ENCODE measurements at places on chromosomes 13 and 19.

GRCh38 chr13:36014763-36015162 is 116.4 kb downstream of the DCLK1 start:
- no peak for DNase-seq

- no peak for DNase-seq
Measured at GRCh38 chr19:2970201-2970835, 7.0 kb upstream of the TLE6 start.

DNA sequence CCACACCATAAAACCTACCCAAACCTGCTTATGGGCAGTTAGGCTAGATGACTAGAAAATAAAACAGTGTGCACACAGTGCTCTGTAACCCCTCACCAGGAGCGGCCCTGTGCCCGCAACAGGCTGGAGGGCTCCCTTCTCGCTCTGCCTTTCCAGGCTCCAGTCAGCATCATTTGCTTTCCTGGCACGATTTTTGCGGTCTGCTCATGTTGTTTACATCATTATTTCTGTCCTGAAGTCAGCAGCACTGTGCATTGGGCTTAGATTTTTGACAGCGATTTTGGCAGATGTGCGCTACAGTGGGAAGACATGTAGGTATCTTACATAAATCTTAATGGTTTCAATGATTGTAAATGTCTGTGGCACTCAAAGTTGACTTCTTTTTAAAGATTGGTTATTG is 344.0 kb downstream of the MTUS2 start:
- DNase-seq: no peak

- DNase-seq: no peak
Measured at GRCh38 chr13:43528992-43529391, 257.8 kb downstream of the ENOX1 start.

DNA sequence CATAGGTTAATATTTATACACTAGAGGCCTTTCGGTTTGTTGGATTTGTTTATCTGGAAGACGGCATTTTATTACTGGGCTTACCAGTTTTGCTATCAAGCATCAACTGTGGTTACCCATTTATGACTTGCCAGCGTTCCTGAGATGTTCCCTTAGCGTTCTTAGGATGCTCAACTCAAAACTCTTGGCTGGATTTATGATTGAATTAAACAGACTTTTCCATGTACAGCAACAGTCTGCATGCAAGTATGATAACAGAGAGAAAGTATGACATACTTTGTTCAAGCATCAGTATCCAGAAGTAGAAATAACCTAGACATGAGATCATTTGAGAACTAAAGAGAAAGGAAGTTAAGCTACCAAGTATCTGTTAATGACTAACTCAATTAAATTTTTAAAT is 29.9 kb upstream of the RNF113B start:
- no peak for DNase-seq

- no peak for DNase-seq
Measured at GRCh38 chr13:70353096-70353495, 244.8 kb upstream of the KLHL1 start.

DNA sequence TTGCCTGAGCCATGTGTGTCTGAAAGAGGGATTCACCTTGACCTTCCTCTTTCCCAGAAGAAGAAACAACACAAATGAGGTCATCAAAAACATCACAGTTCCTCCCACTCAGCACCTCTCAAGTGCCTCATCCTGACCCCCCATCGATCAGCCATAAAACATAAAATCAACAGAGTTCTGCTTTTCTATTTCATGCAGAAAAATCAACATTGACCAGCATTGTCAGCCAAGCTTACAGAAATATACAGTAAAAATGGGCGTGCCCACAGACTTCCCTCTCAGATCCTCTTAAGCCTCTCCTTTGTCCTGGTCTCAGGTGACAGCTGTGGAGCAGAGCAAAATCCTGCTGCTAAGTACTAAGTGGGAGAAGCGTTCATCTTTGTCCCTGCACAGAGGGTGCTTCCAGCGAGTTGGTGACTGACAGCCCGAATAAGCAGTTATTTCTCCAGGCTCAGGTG is 213.3 kb downstream of the OLFM4 start:
- DNase-seq: peak; percentile 77

- DNase-seq: peak; percentile 55
Measured at GRCh38 chr19:49890349-49891311, 6.1 kb downstream of the IL4I1 start.

DNA sequence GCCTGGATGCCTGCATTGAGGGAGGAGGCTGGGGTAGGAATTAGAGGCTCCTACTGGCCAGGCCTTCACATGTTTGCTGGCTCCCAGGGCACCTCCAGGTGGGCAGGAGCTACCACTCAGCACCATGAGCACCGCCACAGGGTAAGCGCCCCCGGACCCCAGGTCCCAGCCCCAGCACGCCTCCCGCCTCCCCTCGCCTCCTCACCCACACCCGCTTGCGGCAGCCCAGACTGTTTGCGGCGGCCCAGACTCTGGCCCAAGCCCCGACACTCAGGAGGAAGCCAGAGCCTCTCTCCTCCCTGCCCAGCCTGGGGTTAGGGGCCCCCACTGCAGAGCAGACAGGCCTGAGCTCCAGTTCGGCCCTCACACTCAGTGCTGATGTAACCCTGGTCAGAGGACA is 652 bp downstream of the EPS8L1 start:
- DNase-seq: no peak

- no peak for DNase-seq
Measured at GRCh38 chr13:31774186-31774750, 34.9 kb downstream of the RXFP2 start.

- DNase-seq: no peak
Measured at GRCh38 chr13:109747524-109747923, 38.9 kb downstream of the IRS2 start.

DNA sequence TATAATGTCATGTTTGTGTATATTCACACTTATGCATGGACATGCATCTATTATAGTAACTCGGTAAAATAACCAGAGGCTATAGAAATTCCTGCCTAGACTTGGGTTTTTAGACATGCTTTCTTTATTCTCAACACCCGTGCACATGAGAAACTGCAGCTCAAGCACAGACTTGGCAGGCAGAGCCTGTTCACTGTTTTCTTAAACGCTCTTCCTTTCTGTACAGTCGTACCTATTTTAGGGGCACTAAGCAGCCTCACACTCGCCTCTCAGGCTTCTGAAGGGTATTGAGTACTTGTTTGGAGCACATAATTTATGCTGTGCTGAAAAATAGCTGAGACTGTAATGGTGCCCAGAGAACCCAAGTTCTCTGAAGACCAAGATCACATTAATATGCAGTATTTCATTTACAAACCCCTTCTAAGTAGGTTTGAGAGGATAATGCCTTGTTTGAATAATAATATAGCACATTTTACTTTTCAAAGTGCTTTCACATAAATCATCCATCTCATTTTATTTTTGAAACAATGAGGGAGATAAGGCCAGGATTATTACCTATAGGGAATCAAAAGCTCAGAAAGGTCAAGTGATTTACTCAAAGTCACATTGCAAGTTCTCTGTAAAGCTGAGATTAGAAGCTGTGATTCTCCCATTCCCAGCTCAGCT is 429.9 kb downstream of the SPRY2 start:
- DNase-seq: no peak

DNA sequence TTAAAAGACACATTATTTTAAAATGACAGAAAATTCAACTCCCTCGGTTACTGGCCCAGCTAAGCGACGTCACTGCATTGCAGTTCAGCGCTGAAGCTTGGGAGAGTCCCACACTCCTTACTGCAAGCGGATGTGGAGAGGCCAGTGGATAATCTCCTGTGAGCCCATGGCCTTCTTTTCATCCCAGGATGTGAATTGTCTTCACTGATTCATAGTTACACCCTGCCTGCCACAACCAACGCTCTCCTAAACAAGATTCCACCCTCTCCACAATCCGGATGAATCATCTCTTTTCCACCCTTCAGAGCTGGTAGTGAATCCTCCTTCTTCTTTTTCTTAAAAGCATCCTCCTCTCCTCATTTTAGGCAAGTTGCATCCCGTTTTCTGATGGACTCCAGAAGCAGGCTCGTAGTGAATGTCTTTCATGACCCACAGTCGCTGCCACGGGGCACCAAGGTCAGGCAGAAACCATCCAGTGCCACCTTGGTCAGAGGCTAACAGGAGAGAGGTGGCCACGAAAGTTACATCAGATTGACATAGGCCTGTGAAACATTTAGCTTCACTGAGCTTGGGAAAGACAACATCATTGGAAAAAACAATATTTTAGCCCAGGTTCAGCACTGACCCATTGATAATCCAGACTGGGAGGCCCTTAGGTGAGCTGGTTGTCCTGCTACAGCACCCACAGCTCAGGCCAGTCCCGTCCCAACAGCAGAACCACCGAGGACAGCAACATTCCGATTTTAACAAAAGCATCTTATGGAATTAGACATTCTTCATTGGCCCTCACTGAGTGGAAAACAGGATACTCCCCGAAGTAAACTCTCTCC is 2.0 kb downstream of the GJB2 start:
- no peak for DNase-seq

DNA sequence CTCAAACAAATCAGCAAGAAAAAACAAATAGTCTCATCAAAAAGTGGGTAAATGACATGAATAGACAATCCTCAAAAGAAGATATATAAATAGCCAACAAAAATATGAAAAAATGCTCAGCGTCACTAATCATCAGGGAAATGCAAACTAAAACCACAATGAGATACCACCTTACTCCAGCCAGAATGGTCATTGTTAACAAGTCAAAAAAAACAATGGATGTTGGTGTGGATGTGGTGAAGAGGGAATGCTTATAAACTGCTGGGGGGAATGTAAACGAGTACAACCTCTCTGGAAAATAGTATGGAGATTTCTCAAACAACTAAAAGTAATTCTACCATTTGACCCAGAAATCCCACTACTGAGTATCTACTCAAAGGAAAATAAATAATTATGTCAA is 239.2 kb upstream of the RFC3 start:
- DNase-seq: peak; percentile 23

DNA sequence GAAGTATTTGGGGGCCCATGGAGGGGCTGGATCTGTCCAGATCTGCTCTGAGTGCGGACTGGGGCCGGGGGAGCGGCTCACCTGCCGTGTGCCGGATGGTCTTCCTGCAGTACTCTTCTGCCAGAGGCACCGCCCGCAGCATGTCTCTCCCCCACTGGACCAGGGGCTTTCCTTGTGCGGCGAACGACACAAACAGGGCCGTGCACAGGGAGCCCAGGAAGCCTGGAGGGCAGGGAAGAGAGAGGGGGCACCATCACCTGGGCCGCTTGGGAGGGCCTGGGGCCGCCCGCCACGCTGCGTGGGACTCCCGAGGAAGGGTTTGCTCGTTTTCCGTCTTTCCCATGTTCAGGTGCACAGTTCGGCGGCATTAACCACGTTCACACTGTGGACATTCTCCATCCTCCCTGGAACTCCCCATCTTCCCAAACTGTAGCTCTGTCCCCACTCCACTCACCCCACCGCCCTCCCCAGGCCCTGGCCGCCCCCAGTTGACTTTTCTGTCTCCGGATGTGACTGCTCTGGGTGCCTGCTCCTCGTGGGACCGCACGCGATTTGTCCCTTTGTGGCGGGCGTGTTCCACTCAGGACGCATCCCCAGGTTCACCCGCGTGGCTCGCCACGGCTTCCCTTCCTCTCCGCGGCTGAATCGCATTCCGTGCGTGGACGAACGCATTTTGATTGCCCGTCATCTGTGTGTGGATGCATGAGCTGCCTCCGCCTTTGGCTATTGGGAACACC is 24.2 kb downstream of the ADPRHL1 start:
- no peak for DNase-seq

GRCh38 chr13:113723410-113724015 is 35.5 kb upstream of the TMEM255B start:
- DNase-seq: no peak

DNA sequence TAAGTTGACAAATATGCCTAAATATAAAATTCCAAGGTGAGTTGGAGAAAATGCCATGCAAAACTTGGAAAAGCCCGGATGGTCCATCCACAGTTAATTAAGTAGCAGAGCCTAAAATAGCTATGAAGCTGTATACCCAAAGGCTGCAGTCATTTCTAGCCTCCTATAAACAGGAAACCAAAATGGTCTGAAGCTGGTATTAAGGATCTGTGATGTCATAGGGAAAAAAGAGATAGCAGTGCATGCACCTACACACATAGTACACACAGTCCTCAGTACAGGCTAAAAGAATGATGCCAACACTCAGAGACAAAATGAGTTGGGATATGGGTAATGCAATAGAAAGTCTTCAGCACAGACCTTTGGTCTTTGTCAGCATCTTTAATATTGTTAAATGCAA is 736.9 kb downstream of the EFNB2 start:
- DNase-seq: no peak

All from NCI-H2081 (cell line).